Mammary microvascular endothelial cell (primary cell): ENCODE measurements at places on chromosomes 5 and 9. TPM values are rescaled to one million over a fixed set of nuclear protein-coding genes. Genes with fewer than 3 reads are reported as not detected.

Gene LEAP2
- total RNA-seq: 0.39 TPM in 1 of 2 replicates, not detected in the other

Gene TRIM7
- total RNA-seq: 13.6 and 16.6 TPM in 2 replicates

Gene TXN
- 337 and 387 TPM in 2 replicates for total RNA-seq

Gene C1QTNF2
- 0.07 and 0.20 TPM in 2 replicates for total RNA-seq

Gene TMEM252
- total RNA-seq: not detected in 2 replicates
